ENCODE measurements at places on chromosomes 11 and 22.
A peak's percentile ranks its signal among the peaks of the same experiment; 100 is the strongest.

- DNase-seq = peak; percentile 96
Measured at GRCh38 chr22:19880786-19881569, 26.3 kb upstream of the GNB1L start.

DNA sequence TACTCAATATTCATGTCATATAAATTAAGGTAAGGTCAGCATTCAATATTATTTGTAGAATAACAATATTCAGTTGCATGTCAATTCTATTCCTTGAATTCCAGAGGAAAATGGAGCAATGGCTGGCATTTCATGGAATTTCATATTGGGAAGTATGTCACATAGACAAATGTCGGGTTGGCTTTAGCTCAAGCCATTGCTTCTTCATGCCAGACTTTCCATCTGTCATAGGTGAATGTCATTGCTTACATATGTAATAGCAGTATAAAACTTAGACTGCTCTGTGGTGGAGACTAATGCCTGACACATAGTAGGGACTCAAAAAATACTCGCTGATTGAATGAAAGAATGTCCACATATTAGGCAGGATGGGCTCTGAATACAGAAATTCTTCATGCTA lies 509.6 kb upstream of the CHORDC1 start:
- no peak for DNase-seq

- DNase-seq = no peak
Measured at GRCh38 chr11:76699451-76700091, 29.0 kb upstream of the LRRC32 start.

GRCh38 chr11:60918251-60918938 lies 4.4 kb downstream of the TMEM109 start:
- DNase-seq = no peak

GRCh38 chr11:24738972-24739371 lies 242.1 kb downstream of the LUZP2 start:
- no peak for DNase-seq

DNA sequence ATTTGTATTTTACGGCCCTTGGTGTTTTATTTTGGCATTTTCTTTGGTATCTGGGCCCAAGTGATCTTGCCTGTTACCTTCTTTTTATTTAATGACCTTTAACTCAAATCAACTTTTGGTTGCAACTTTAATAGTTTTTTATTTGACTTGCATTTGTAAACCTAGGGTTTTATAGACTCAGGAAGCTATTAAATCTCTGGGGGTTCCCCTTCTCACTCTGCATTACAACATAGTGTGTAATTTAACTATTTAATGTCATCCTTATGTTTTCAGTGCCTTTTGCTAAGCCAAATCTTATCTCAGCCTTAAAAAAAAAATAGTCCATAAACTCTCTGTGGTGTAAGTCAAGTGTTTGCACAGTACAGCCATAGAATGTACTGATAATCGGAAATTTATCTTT lies 3.4 kb downstream of the FJX1 start:
- DNase-seq = peak; percentile 25

GRCh38 chr11:69327741-69328191 lies 33.8 kb downstream of the MYEOV start:
- no peak for DNase-seq

GRCh38 chr22:23786261-23786710 lies 480 bp upstream of the SMARCB1 start:
- DNase-seq = no peak

- DNase-seq = no peak
Measured at GRCh38 chr11:72743321-72744221, 8.6 kb downstream of the ARAP1 start.

- DNase-seq = no peak
Measured at GRCh38 chr22:49824936-49825335, 2.7 kb downstream of the BRD1 start.

DNA sequence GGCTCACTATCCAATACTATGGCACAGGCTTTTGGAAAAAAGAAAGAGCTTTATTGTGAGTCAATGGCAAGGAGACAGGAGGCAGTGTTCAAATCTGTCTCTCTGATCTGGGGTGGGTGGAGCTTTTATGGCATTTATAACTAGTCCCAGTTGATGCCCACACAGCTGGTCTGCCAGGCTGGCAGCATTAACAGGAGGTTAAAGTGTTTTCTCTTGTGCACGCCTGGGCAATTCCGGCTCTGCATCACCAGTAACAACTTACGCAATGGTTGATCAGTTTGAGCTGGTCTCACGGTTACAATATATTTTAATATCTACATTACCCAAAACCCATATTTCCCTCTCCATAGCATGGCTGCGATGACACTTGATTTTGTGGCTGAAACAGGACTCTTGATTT lies 15.1 kb upstream of the SMIM38 start:
- no peak for DNase-seq

DNA sequence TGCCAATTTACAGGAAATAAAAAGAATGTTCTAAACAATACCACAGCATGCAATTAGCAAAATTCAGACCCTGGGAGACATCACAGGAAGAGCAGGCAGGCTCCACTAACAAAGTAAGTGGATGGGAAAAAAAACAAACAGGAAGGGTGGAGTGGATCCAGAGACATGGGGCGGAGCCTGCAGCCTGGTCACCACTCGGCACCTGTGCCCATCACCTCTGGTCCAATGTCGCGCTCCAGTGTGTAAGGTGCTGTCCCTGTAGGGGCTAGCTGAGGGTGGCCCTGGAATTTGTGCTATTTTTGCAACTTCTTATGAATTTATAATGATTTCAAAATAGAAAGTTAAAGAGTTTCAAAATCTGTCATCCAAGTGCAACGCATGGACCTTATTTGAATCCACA lies 11.0 kb upstream of the MOB2 start:
- no peak for DNase-seq

DNA sequence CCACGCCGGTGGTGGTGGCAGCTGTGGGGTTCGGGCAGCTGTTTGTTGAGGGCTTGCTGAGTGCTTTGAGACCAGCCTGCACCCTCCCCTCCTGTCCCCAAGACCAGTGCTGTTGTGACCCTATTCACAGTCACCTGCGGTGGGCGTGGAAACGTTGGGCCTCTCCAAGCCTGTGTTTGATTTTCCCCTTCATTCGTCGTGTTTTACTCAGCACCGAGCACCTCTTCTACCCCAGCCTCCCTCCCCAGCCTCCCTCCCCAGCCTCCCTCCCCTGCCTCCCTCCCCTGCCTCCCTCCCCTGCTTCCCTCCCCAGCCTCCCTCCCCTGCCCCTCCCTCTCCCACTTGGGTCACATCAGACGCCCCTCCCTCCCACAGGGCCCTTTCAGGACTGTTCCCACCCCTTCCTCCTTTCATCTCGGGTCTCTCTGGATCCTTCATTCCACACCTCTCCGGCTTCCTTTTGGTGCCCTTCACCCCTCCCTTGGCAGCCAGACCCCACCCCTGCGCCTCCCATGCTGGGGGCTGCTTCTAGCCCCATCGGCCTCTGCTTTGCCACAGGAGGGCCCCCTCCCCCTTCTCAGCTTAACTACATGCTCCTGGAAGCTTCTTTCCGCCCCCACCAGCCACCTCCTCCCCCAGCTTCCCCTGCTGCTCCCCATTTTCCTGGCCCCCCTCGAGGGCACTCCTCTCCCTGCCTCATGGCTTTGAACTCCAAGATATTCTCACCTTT lies 14.8 kb downstream of the FRMD8 start:
- no peak for DNase-seq

GRCh38 chr11:69131121-69131566 lies 24.6 kb upstream of the SMIM38 start:
- DNase-seq = no peak

DNA sequence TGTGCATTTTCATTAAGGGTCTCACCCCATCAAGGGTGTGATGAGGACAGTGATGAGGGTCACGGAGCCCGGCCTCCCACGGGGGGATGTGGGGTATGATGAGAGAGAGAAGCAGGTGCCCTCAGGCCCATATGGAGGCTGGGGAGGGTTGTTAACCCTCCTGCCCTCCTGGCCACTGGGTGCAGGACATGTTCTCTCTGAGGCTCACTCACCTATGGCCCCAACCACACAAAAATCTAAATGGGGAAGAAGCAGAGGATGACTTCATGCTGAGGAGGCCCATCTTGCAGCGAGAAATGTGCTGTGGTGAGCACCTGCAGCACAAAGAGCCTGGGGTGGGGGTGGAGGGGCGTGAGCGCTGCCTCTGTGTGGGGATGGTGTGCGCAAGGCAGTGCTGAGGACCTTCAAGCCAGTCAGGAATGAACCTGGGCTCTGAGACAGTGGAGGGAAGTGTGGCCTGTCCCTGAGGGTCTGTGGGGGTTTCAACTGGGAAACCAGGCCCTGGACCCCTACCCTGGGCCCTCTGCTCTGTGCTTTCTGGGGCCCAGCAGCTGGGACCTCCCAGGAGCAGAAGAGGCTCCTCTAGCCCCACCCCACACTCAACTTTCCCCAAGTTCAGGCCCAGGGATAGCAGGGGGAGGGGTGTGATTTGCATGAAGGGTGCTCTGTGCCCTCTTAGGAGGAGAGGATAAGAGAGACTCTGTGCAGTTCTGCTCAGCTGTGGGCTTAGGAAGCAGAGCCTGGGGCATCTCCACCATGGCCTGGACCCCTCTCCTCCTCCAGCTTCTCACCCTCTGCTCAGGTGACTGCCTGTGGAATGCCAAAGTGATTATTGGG lies 43.0 kb upstream of the TOP3B start:
- DNase-seq = no peak

DNA sequence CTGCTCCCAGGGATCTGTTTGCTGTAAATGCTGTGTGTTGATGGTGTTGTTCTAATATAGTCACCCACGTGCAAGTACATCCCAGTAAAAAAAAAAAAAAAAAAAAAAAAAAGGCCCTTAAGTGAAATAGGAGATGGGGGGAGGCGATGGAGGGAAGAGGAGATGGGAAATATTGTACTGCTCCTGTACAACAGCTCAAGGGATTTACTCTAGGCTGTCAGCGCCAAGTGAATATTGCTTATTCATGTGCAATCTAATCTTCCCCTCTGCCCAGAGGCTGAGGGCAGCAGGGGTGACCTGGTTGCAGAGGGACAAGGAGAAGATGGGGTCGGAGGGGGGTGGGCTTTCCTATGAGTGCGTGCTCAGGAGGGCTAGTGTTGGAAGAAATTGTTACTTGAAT lies 206.2 kb upstream of the CADM1 start:
- DNase-seq = no peak

DNA sequence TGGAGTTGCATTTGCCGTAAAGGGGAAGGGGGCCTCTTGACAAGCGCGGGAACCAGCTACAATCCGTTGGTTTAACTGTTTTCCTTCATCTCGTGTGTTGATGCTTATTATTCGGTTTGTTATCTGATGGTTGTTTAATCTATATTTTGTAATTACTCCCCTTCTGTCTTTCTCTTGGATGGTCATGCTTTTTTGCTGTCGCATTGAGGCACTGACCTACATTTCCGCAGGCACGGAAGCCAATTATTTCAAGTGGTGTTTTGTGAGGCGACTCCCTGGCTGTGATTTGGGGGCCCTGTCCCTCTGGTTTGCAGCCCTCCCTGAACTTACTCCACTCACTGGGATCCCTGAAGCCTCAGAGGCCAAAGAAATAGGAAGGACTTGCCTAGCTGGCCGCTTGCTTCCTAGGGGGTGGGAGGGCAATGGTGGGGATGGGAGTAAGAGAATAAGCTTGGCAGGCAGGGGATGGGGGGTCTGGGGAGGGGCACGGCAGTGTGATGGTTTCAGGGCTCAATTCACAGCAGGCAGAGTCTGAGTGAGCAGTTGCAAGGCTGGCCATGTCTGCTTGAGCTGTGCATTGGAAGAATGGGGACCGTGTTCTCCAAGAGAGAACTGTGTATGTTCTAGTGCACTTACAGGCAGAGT lies 165.8 kb upstream of the B3GAT1 start:
- no peak for DNase-seq

DNA sequence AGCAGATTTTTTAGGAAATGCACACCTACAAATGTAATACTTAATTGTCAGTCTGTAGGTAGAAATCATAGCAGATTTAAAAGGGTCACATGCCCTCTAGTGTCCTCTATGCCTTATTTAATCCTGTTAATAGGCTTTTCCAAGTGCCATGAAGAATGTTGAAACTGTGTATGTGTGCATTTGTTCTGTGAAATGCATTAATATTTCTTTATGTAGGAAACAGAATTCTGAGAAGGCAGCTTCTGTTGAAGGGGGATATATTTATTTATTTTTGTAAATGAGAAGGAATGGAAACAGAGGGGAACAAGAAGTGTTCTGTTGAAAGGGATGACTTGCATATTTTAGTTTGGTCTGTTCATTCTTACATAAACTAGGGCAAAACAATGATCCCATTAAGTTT lies 51.0 kb downstream of the SVIP start:
- DNase-seq = no peak

- no peak for DNase-seq
Measured at GRCh38 chr11:95243673-95244072, 12.7 kb upstream of the SESN3 start.

- no peak for DNase-seq
Measured at GRCh38 chr22:19048531-19048930, 73.7 kb downstream of the DGCR2 start.

DNA sequence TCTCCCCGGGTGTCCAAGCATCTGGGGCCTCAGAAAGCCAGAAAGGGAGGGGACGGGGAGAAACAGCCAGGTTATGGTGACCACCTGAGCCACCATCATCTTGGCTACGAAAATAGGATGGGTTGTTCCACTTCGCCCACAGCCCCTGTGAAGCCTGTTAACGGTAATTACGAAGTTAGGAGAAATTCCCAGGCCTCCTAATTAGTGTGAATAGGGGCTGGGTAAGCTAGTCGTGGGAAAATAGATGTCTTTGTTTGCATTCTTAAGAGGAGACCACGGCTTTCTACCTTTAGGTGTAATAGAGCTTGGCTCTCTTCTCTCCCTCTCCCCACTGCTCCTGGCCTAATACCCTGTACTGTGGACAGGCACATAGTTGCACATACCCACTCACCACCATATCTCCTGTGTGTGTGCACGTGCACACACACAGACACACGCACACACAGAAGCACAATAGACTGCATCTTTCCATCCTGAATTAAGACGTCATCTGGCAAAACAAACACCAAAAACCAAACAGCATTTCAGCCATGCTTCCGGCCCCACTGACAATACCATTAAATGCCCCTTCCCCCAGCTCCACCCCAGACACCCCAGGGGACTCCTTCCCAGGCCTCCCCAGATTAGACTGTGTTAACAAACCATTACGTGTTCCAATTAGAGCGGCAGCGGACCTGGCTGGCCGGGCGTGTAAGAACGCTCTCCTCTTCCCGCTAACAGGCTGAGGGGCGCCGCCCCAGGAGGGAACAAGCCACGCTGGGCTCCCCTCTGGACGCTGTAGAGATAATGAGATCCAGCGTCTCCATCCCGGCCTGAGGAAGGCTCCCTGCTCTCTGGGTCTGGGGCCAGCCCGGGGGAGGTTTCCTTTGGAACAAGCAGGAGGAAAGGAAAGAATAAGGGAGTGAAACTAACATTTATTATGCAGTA lies 72.8 kb downstream of the TP53I11 start:
- no peak for DNase-seq

DNA sequence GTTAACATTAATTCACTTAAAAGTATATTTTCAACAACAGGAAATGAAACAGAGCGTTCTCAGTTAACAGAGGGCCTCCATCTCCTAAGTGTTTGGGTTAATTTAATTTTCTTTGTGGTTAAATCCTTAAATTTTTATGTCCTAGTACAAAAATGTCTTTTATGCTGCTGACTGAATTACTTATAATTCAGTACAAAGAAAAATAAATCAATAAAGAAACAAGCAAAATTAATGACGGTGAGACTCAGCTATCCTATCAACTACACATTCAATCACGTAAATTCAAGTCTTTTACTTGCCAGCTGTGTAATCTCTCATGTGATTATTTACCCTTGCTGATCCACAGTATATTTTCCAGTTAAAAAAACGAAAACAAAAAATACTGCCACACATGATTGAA lies 81.4 kb downstream of the BBOX1 start:
- no peak for DNase-seq

GRCh38 chr11:36741515-36741914 lies 143.5 kb upstream of the RAG2 start:
- DNase-seq = no peak

- DNase-seq = peak; percentile 24
Measured at GRCh38 chr11:68146704-68147474, 25.7 kb upstream of the CHKA start.

All from astrocyte of the spinal cord (primary cell).